ENCODE measurements at places on chromosomes 5 and 9.

DNA sequence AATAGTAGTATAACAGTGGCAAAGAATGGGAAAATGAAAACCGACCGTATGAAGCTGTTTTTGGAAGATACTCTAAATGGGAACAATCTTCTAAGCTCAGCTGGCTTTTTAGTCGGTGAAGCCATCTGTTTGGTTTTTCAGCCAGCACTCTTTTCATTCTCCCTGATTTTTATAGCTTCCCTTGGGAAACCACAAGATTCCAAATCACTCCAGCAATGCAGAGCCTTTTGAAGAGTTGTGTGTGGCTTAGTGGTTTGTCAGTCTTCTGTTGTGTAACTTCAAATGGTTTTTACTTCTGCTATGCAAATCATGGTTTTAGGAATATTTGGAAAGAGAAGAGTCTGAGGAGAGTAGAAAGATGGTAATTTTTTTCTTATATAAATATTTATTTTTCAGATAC is 180.7 kb downstream of the KDM4C start:
- DNase-seq: peak; percentile 92

- no peak for DNase-seq
Observed at GRCh38 chr9:78697618-78698017, 400.7 kb downstream of the PSAT1 start.

GRCh38 chr9:98129451-98129881 is 10.4 kb upstream of the TRIM14 start:
- DNase-seq: no peak

DNA sequence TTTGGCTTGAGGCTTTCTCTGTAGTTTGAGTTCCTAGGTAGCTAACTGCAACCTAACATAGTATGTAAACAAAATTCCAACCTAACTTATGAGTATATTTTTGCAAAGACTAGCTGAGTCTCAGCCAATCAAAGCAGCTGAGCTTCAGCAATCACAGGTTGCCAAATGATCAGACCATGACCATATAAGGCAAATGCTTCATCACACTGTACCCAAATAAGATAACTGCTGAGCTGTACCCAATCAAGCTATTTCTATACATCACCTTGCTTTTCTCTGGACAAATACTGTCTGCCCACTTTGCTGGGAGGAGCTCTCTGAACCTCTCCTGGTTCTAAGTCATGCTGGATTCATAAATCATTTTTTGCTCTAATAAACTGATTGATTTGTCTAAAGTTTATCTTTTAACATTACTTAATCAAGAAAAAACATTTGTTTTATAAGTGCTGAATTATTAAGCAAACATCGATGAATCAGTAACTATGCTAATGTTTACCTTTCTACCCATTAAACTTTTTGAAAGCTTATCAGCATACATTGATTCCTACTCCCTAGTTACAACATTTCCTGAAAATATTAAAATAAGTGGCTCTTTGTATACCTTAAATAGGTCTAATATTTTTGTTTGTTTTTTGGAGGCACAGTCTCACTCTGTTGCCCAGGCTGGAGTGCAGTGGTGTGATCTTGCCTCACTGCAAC is 129.7 kb upstream of the PCA3 start:
- DNase-seq: peak; percentile 21

DNA sequence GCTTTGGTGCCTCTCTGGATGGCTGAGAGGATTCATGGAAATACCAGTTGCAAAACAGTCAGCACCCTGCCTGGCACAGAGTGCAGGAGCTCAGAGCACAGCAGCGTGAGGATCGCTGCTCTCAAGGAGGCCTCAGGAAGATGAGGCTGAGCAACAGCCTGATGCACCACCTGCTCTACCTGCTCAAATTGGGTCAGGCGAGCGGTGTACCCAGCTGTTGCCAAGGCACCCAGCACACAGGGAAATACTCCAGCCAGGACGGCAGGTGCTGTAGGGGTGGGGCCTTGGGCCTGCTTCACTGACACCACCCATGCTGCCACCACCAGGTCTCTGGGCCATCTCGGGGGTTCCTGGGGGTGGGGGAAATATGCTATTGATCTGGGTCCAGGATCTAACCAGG is 4.3 kb downstream of the EEIG1 start:
- DNase-seq: no peak

DNA sequence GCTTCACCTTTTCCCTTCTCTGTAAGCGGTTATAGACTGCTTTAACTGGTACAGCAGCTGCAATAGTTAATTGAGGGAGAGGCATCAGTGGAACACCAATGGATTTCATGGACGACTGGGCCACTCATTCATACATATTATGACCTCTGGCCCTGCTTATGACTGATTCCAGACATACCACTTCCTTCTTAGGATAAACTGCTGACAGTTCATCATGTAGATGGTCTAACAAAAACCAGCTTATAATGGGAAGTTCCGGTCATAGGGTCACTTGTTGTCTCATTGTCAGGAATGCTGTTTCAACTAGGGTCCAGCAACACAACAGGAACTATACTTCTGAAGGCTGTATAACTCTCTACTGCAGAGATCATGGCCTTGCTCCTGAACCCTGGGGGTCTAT is 265.2 kb upstream of the RASA1 start:
- DNase-seq: no peak

- DNase-seq: no peak
Observed at GRCh38 chr5:119280380-119280779, 75.4 kb upstream of the TNFAIP8 start.

- no peak for DNase-seq
Observed at GRCh38 chr9:34123682-34124081, 2.8 kb downstream of the DCAF12 start.

DNA sequence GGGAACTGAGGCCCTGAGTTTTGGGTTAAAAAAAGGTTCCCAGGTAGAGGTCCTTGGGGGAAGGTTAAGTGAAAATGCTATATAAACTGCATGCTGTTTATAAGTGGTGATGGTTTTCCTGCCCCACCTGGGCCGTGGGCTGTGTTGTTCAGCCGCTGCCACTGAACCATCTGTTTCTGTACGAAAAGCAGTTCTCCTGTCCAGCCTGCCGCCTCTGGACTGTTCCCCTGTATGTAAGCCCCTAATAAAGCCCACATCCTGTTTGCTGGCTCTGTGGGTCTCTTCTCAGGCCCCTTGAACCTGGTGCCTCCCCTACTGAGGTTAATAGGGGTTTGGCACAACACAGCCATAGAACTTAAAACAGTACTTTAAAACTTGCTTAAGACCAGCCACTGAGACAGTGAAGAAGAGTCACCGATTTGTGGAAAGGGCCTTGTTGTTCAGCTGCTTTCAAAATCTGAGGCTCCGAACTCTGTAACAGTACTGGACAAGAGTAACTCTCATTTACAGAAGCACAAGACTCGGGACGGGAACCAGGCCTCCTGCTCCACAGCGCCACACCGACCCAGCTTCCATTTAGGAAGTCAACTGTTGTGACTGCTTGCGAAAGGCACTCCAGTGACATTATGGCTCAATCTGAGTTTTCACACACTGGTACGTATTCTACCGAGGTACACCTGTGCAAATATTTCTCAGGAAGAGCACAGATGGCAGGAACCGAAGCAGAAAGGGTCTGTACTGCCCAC is 192.5 kb downstream of the CDK5RAP2 start:
- DNase-seq: no peak

DNA sequence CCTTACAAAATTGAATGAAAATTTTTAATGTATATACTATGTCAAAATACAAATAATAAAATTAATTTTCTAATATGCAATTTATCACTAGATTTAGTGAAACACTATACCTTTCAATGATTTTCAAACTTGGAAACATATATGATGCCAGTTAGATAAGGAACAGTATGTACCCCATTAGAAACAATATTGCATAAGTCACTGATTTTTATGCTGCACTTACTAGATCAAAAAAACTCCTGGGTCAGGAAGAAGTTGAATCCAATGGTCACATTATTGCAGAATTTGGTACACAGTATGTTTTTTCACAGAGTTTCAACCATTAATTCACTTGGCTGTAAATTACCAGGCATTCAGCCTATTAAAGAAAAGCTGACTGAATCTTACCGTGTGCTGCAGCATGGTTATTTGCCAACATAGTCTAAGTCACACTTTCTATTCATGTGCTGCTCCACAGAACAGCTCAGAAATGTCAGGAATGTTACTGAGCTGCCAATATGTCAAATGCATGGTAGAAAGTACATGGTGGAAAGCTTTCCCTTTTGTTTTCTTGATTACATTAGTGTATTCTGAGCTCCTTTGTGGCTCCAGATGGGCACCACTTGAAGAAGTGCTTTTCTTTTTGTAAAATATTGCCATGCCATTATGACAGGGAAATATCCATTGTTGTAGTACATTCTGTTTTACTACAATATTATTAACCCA is 9.9 kb upstream of the PRR16 start:
- no peak for DNase-seq

DNA sequence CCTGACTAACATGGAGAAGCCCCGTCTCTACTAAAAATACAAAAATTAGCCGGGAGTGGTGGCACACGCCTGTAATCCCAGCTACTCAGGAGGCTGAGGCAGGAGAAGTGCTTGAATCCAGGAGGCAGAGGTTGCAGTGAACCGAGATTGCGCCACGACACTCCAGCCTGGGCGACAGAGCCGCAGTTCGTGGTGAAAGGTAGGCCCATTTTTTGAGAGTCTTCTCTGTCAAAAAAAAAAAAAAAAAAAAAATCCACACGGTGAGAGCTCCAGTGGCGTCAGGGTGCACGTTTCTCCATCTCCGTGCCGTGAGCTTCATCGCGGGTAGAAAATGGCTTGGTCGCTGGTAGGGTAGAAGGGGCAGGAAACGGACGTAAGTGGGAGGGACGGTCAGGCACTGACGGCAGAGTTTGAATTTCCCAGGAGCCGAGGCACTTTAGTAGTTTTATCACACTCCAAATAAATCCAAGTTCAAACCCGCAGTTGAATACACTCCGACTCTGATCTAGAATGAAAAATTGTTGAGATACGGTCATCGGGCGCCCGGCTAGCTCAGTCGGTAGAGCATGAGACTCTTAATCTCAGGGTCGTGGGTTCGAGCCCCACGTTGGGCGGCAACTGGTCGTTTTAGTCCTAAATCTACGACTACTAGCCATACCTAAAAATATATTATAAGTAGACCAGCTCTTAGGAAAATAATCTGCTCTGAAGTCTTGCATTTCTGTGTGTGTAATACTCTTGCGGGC is 2.4 kb upstream of the TRIM7 start:
- DNase-seq: peak; percentile 94

- DNase-seq: no peak
Observed at GRCh38 chr9:82466616-82467260, 478.2 kb downstream of the SPATA31D1 start.
